ENCODE measurements at places on chromosomes 12 and 14. TPM values are rescaled to one million over a fixed set of nuclear protein-coding genes. Genes with fewer than 3 reads are reported as not detected.

The C12orf54 gene
- total RNA-seq: not detected

The PNN gene
- 98.5 TPM for total RNA-seq

The WNT1 gene
- not detected for total RNA-seq

The SLC6A12 gene
- 1.5 TPM for total RNA-seq

The MDGA2 gene
- total RNA-seq: not detected

The OASL gene
- total RNA-seq: 0.35 TPM

The CPM gene
- 8.2 TPM for total RNA-seq

The TPCN1 gene
- total RNA-seq: 55.9 TPM

The GPR84 gene
- total RNA-seq: not detected

The MAP1LC3B2 gene
- not detected for total RNA-seq

The CLECL1 gene
- not detected for total RNA-seq

The HCAR1 gene
- total RNA-seq: 5.2 TPM

The SLCO1B1 gene
- 0.18 TPM for total RNA-seq

The FOXN4 gene
- total RNA-seq: 0.95 TPM

The AICDA gene
- not detected for total RNA-seq

The SLC22A17 gene
- 3.7 TPM for total RNA-seq

The LRP1 gene
- 106 TPM for total RNA-seq

The SERPINA12 gene
- total RNA-seq: not detected

The LBHD2 gene
- not detected for total RNA-seq

The PIWIL1 gene
- 5.1 TPM for total RNA-seq

The CCDC175 gene
- total RNA-seq: not detected

The ESR2 gene
- 0.23 TPM for total RNA-seq

The COPS7A gene
- 56.8 TPM for total RNA-seq

The ASCL1 gene
- total RNA-seq: not detected

The TGFB3 gene
- 12.4 TPM for total RNA-seq

The SMCO2 gene
- total RNA-seq: 0.93 TPM

The TPH2 gene
- total RNA-seq: not detected

The ABCC9 gene
- 123 TPM for total RNA-seq

The DNAI7 gene
- 0.67 TPM for total RNA-seq

The KRT80 gene
- 0.26 TPM for total RNA-seq

The TAS2R30 gene
- total RNA-seq: 5.8 TPM
